ENCODE measurements at places on chromosomes 1 and 21. TPM values are rescaled to one million over a fixed set of nuclear protein-coding genes. Genes with fewer than 3 reads are reported as not detected.

Gene NUP210L
- total RNA-seq, result 0.11 TPM

GRCh38 chr1:191590578-191590977 lies 567.7 kb upstream of the RGS18 start:
- no peaks in the 10 kb centered on the region for H3K36me3 ChIP-seq
- H3K27ac ChIP-seq, result no peak overlapping the region
- no peak for DNase-seq

GRCh38 chr1:237306726-237307125 lies 264.7 kb downstream of the RYR2 start:
- H3K27ac ChIP-seq, result no peak overlapping the region
- no peak overlapping the region for H3K4me3 ChIP-seq
- DNase-seq, result no peak

GRCh38 chr21:26653430-26653829 lies 80.3 kb upstream of the CYYR1 start:
- no peaks in the 10 kb centered on the region for H3K27me3 ChIP-seq
- H3K27ac ChIP-seq, result no peak overlapping the region
- no peak for DNase-seq
- H3K4me1 ChIP-seq, result no peaks in the 10 kb centered on the region

- peaks cover 8% of the 10 kb centered on the region for H3K36me3 ChIP-seq
- H3K27ac ChIP-seq, result peak overlapping the region; percentile 86
- DNase-seq, result peak; percentile 44
- H3K4me1 ChIP-seq, result peaks cover 8% of the 10 kb centered on the region
- H3K27me3 ChIP-seq, result no peaks in the 10 kb centered on the region
- H3K4me3 ChIP-seq, result peak overlapping the region; percentile 87
Measured at GRCh38 chr1:246930830-246931548, 759 bp downstream of the AHCTF1 start.

Data from naive thymus-derived CD4-positive, alpha-beta T cell (primary cell).